Stimulated activated CD4-positive, alpha-beta T cell treated with anti-CD3 and anti-CD28 coated beads, Interleukin-12 subunit alpha, Interleukin-12 subunit beta, amount 100 ng/mL, for 4 hours (primary cell): ENCODE measurements at places on chromosomes 4 and X.

- DNase-seq, result no peak
Observed at GRCh38 chr4:151933122-151933827, 172.5 kb upstream of the GATB start.

DNA sequence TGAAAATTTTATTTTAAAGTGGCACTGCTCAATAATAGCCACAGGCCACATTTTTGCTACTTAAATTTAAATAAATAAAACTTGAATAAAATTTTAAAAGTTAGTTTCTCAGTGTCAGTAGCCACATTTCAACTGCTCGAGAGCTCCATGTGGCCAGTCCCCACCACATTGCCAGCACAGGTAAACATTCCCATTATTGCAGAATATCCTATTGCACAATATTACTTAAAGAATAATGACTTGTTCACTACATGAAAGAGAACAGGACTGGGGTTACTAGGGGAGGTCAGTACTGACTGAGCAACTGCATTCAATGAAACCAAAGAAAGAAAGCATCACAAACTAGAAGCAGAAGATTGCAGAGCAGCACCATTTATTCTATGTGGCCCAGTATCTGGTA is 2201.6 kb upstream of the TENM3 start:
- DNase-seq, result no peak

DNA sequence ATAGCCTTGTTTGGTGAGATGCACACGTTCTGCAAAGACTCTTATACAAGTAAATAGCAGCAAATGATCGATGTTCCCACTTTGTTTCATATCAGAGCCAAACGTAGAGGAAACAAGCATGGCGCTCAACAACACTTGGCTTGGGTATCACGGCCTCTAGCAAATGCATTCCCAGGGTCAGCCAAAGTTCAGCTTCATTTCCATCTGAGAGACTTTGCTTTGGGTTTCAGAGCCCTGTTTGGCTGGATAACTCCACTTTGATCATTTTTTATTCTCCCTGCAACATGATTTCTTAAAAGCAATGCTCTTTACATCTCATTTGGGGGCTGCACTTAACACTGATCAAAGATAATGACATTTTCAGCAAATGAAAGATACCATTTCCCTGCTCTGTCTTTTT is 199.2 kb upstream of the FAM9B start:
- no peak for DNase-seq

GRCh38 chrX:39396358-39396995 is 595.2 kb downstream of the MID1IP1 start:
- no peak for DNase-seq

DNA sequence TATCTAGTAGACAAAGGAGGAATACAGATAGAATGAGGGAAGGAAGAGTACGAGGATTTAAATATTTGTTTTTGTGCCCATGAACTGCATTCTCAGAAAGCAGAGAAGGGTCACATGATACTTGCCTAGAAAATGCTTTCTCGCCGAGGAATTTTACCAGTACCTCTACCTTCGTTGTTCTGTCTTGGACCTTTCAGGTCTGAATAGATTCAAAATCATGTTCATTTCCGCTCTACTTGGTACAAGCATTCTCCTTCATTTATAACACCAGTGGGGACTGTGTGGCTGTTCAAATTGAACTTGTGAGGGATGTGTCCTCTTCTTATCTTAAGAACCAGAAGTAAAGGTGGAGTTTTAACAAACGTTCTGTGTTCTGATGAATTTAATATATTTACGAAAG is 1.9 kb downstream of the USP38 start:
- DNase-seq, result no peak

- DNase-seq, result no peak
Observed at GRCh38 chr4:76458825-76459224, 23.8 kb downstream of the SHROOM3 start.

DNA sequence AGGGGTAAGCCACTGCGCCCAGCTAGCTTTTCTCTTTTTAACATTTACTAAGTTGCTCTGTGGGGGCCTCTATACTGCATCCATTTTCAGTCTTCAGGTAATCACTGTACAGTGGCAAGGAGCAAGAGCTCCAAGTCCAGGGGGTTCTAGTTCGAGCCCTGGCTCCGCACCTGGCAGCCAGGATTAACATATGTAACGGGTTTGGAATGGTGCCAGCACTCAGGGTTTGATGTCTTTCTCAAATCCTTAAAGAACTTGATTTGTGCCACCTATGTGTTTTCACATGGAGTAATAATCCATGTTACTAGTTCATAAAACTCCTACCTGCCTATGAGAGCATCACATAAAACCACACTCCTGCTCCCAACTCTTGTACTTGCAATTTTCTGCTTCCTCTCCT is 4.5 kb downstream of the GRPEL1 start:
- DNase-seq, result no peak

GRCh38 chr4:87525636-87526295 is 3.4 kb downstream of the SPARCL1 start:
- DNase-seq, result no peak

DNA sequence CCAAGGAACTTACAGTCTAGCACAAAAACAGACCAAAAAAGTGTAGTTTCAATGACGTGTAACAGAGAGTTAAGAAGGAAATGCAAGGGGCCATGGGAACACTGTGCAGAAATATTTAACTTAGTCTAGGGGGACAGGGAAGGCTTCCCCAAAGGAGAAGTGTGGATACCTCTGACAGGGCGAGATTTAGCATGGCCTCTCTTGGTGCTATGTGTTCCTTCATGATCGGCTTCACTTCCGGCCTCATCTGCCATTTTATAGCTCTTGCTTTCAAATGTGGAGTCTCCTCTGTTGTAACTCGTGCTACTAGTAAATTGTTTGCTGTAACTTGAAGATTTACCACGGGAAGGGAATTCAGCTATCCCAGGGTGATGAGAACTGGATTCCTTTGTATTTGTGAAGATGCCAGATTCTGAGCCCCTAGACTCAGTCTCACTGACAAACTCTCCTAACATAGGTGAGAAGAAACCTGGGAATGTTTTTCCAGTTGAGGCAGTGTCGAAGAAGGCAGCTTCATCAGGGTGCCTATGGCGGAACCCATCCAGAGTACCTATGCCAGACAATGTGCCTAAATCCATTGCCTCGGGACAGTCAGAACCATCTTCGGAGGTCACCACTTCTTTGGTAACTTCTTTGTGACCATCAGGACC is 5.0 kb downstream of the FGA start:
- no peak for DNase-seq

GRCh38 chr4:6470502-6471306 is 1.7 kb downstream of the PPP2R2C start:
- DNase-seq, result no peak

DNA sequence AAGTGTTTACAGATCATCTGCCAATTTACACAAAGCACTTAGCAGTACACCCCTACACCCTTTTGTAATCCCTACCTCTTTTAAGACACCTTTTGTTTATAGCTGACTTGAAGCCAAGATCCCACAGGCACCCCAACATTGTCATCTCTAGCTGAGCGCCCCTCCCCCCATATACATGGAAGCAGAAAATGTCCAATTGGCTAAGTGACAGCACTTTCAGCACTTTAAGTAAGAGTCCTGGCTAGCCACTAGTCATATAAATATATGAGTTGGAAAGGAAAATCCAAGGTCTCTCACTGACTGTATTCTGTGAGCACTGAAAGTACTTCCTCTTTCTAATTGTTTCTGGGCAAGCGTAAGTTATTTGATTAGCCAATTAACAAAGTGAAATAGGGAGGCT is 108.2 kb downstream of the NSUN7 start:
- DNase-seq, result no peak

DNA sequence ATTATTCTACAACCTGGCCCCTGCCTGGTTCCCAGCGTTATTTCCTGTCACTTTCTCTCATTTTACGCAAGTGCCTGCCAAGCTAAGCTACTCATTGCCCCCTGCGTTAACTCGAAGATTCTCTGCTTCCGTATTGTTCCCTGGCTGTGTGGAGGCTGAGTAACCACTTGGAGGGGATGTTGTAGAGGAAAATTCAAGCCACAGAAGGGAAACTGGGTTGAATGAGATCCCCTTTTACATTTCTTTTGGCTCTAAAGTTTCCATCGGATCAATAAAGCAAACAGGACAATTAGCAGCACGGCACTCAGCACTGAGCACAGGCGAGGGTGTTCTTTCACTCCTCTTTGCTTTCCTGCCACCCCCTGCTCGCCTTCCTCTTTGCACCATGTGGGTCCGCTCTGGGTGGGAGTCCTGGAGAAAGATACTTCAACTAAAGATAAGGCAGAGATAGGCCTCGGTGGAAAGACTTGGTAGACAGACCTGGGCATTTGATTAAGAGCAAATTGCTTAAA is 4.2 kb upstream of the TMSB4X start:
- no peak for DNase-seq

- DNase-seq, result no peak
Observed at GRCh38 chrX:57289089-57289488, 2.6 kb downstream of the FAAH2 start.

GRCh38 chr4:71785959-71786358 is 2.1 kb upstream of the GC start:
- no peak for DNase-seq

- DNase-seq, result no peak
Observed at GRCh38 chrX:136920001-136920400, 39.5 kb upstream of the RBMX start.

DNA sequence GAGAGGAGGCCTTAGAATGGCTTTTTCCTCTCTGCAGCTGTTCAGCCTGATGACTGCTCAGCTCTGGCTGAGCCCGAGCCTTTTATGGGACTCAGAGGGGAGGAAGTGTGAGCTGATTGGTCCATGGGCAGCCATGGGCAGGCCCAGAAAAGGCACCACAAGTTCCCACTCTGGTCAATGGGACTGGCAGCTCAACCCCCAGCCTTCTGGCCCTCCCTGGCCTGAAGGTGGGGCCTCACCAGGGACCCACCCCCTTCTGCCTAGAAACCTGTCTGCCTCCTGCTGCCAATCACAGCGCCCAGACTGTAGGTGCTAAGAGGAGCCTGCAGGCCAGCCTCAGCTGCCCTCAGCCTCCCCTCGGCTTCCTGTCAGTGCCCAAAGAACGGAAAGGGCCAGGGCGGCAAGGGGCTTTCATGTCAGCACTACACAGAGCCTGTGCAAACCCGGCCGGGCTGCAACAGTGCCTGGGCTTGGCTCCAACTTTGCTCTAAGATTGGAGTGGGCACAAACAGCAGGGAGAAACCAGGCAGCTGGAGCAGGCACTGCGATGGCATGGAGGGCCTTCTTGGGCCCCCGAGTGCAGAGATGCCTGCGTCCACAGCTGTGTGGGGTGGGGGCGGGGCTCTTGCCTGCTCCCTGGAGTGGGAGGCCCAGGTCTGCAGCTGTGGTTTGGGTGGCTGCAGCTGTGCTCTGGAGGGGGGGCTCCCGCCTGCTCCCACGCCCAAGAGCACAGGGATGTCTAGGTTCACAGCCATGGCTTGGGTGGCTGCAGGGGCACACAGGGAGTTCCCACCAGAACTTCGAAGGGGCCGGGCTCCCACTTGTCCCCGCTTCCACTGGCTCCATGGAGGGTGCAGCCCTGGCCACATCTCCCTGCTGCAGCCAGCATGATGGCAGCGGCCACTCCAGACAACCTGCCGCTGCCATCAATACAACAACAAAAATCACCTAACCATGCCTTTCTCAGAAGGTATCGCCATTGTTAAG is 92.6 kb downstream of the NXF2 start:
- no peak for DNase-seq
